ENCODE measurements at places on chromosomes 3 and 15.
A peak's percentile ranks its signal among the peaks of the same experiment; 100 is the strongest.

DNA sequence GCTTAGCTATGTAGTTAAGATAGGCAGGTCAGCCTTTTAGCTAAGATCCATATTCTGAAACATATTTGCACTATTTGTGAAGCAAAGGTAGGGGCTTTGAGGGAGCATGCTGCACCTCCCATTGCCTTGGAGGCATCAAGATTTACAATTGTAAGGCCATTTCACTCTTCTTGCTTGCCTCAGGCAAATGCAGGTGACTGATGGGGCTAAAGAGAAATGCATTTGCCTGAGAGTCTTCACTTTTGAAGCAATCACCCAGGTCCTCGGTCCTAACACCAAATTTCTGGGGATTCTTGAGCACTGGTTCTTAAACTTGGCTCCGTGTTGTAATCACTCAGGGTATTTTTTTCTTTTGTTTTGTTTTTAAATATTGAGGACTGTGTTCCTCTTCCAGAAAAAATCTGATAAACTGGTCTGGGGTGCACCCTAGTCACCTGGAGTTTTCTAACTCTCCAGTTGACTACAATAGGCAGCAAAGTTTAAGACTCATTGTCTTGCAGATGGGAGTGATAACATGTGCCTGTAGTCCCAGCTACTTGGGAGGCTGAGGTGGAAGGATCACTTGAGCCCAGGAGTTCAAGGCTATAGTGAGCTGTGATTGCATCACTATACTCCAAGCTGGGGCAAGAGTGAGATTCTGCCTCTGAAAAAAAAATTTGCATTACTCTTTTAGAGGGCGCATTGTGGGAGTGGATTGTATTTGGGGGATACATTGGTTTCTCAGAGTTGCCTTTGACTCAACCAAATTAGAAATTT, 68.1 kb downstream of the EOMES start:
- DNase-seq, result no peak

DNA sequence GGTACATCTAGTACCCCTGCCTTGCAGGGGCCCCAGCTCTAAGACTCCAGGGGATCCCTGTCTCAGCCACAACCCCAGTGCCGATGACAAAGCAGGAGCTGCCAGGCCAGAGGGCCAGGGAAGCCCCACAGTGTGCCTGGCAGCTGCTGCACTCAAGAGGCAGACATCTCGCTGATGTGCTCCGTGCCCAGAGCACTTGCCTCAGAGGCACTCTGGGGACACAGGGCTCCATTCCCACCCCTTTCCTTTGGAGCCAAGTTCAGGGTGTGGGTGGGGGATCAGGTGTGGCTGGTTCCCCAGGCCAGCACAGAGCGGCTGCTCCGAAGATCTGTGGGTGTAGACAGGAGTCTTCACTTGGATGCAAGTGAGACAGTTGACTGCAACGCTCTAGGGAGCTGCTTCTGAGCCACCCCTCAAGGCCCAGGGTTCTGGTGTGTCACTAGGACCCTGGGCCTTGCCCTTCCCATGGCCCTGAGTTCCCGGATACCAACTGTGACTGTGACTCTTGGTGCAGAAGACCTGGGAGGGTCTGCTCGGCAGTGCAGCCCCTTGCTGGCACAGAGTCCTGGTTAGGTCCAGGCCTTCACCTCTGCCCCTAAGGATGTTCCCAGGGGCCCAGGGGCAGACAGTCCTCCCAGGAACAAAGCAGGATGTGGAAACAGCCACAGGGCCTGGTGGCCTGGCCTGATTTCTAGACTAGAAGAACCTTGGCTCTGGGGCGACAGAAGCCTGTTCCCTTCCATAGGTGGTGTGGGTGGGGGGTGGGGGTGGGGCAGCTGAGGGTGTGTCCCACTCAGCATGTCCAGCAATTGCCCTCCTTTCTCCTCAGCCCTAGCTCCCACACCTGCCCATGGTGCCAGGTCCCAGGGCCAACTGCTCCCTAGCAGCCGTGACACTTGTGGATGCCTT, 2.5 kb downstream of the NT5DC2 start:
- peak; percentile 50 for DNase-seq

GRCh38 chr15:41661078-41661517, 893 bp downstream of the MGA start:
- no peak for DNase-seq

- DNase-seq, result peak; percentile 87
Observed at GRCh38 chr3:13461169-13462124, 18.7 kb upstream of the HDAC11 start.

DNA sequence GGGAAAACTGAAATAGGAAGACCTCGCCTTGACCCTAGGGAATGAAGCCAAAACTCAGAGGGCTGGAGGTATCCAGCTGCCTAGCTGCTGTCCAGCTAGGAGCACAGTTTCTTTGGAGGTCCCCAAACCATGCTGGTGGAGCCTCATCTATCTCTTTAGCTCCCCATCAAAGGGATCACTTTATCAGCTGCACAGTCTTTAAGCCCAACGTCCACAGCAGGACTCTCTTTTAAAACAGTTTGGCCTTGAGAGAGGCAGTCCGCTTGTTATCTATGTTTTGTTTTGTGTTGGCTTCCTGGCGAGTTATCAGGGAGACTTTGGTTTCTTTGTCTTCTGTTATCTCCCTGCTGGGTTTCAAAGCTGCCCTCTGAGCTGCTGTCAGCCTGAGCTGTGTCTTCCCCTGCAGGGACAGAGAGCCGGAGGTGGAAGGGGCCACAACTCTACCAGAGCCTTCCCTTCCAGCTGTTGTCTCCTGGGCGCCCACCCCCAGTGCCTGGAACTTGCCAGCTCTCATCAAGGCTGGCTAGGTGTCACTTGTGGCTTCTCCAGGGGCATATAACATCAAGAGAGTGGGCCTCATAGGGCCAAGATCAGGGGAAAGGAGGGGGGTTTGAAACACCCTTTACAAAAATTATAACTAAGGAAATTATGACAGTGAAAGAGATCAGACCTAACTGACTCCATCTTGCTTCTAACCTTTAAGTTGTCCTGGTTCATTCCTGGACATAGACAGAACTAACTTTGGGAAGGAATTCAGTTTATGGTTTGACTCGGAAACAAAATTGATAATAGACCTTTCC, 61.4 kb upstream of the C15orf39 start:
- no peak for DNase-seq

- DNase-seq, result no peak
Observed at GRCh38 chr3:159038405-159038804, 236.6 kb downstream of the MFSD1 start.

DNA sequence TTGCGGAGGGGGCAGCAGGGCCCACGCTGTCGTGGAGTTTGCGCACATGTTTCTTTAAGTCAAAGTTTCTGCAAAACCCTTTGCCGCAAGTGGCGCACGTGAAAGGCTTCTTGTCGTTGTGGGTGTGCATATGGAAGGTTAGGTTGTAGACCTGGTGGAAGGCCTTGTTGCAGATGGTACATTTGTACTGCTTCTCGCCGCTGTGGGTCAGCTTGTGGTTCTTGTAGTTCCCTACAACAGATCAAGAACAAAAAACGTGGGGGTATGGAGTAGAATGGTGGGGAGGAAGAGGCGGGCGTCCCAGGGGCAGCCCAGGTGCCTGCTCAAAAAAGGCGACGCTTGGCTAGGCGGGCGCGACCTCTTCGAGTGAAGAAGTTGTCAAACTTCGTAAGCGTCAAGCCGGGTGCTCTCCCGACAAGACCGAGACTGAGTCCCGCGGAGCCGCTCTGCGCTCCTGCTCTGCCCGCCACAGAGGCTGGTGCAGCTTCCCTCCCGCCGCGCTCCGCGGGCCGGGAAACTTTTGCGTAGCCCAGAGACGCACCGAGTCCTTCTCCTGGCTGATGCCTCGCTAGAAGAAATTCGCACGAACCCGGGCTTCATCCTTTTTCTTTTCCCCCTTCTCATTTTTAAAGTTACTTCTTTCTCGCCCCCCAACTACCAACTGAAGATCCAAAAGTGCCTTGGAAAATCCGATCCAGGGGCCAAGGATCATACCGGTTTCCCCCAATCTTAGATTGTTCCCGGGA, 3.1 kb downstream of the FEZF2 start:
- DNase-seq, result peak; percentile 66

- no peak for DNase-seq
Observed at GRCh38 chr3:171122861-171123260, 96.3 kb upstream of the SLC2A2 start.

- DNase-seq, result no peak
Observed at GRCh38 chr15:100042558-100042957, 299.2 kb downstream of the ADAMTS17 start.

- no peak for DNase-seq
Observed at GRCh38 chr3:72458375-72458774, 389.9 kb downstream of the SHQ1 start.

DNA sequence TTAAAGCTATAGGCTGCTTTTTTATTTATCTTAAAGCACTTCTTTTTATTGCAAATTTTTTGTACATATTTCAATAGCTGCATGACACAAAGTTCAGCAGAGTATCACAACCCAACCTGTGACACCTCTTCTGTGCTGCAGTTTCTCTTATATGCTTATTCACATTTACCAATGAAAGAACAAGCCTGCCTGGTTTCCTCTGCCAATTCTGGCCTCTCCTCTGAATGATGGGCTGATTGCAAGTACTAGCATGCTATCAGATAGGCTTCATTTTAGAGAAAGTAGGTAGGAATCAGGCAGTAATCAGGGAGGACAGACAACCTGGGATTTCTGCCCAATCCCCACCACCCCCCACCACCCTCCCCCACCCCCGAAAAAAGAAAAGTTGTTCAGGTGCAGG, 26.6 kb downstream of the ACKR4 start:
- no peak for DNase-seq

DNA sequence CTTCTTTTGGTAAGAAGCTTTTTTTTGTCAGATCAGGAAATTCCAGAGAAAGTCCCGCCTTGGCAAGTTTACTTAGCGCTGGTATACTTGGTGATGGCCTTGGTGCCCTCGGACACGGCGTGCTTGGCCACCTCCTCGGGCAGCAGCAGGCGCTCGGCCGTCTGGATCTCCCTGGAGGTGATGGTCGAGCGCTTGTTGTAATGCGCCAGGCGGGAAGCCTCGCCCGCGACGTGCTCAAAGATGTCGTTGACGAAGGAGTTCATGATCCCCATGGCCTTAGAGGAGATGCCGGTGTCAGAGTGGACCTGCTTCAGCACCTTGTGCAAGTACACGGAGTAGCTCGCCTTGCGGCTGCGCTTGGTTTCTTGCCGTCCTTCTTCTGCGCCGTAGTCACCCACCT, 46.6 kb downstream of the QTRT2 start:
- no peak for DNase-seq

GRCh38 chr3:155110022-155110421, 29.9 kb downstream of the MME start:
- no peak for DNase-seq

DNA sequence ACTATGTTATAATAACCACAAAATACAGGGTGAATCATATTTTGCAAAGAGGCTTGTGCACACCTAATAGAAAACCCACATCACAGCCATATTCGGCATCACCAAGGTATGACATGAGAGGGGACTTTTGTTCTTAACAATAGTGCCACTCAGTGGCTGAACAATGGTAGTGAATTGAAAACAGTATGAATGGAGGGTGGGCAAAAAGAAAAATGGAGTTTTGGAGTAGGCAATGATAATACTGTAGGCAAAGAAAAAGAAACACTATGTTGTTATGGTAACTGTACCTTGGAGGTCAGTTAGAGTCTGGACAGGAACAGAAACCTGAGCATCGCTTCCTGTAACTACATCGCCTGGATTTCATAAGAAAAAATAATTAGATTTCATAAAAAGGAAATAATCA, 348.6 kb downstream of the PLCL2 start:
- DNase-seq, result no peak

GRCh38 chr3:46289966-46290365, 47.7 kb downstream of the CCR3 start:
- DNase-seq, result no peak

- DNase-seq, result no peak
Observed at GRCh38 chr3:180855364-180855763, 57.1 kb upstream of the FXR1 start.

GRCh38 chr3:20316238-20316637, 130.2 kb upstream of the SGO1 start:
- DNase-seq, result no peak

- DNase-seq, result peak; percentile 85
Observed at GRCh38 chr15:89358755-89359439, 24.3 kb upstream of the POLG start.

DNA sequence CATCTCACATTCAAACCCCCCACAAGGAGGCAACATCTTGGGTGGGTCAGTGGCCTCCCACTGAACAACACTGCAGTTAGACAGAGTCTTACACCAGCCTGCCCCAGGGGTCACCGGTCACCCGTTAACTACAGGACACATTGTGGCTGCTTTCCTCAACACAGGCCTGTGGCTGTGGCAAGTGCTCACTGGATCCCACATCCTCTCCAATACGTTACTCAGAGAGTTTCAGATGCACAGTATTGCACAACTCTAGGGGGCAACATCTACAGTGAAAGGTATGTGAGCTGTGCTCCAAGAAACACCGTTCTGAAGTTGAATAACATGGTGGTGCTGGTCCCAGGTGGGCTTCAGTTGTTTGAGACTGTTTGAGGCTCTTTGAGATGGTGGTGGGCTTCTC, 41.0 kb downstream of the CTDSPL start:
- DNase-seq, result no peak

DNA sequence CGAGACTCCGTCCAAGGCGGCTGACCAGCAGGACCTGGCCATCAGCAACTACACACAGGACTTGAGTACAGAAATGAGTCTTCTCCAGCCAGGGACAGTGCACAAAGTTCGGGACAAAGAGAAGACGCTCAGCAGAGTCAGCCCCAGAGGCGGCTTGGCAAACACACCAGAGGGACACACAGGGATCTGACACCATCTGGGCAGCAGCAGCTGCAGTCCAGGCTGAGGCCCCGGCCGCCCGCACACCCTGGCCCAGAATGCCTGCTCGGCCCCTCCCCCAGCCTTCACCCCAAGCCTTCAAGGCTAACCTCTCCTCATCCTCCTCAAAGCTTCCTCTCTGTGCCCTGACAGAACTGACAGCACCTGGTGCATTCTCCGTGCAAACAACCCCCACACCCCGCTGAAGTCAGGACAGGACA, 61.1 kb downstream of the XXYLT1 start:
- no peak for DNase-seq

DNA sequence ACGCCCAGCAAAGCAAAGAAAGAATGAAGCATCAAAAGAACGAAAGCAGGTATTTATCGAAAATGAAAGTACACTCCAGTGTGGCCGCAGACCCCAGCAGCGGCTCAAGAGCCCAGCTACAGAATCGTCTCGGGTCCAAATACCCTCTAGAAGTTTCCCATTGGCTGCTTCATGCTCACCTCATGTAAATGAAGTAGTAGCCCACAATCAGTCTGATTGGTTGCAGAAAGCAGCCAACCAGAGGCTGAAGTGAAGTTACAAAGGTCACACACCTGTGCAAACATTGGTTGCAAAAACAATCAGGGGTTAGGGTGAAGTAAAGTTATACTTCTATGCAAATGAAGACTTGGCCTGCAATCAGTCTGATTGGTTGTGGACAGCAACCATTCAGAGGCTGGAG, 32.0 kb downstream of the SV2B start:
- DNase-seq, result no peak

GRCh38 chr3:40754994-40755393, 230.2 kb downstream of the ZNF621 start:
- no peak for DNase-seq

All from islet precursor cell (in vitro differentiated cells).